ENCODE measurements at places on chromosomes 2 and 18. TPM values are rescaled to one million over a fixed set of nuclear protein-coding genes. Genes with fewer than 3 reads are reported as not detected.

- no peak overlapping the region for H3K27ac ChIP-seq
- no peaks in the 10 kb centered on the region for H3K36me3 ChIP-seq
- peak overlapping the region; percentile 80 for H3K4me3 ChIP-seq
- H3K4me1 ChIP-seq, result peaks cover 4% of the 10 kb centered on the region
- no peak for DNase-seq
These were observed 768 bp upstream of the CYBRD1 start for GRCh38 chr2:171521361-171522051.

- no peak overlapping the region for H3K4me3 ChIP-seq
- H3K4me1 ChIP-seq, result no peaks in the 10 kb centered on the region
- H3K27ac ChIP-seq, result no peak overlapping the region
- H3K36me3 ChIP-seq, result no peaks in the 10 kb centered on the region
- no peaks in the 10 kb centered on the region for H3K27me3 ChIP-seq
- no peak for DNase-seq
These were observed 228.7 kb downstream of the TXNL1 start for GRCh38 chr18:56409736-56410135.

DNA sequence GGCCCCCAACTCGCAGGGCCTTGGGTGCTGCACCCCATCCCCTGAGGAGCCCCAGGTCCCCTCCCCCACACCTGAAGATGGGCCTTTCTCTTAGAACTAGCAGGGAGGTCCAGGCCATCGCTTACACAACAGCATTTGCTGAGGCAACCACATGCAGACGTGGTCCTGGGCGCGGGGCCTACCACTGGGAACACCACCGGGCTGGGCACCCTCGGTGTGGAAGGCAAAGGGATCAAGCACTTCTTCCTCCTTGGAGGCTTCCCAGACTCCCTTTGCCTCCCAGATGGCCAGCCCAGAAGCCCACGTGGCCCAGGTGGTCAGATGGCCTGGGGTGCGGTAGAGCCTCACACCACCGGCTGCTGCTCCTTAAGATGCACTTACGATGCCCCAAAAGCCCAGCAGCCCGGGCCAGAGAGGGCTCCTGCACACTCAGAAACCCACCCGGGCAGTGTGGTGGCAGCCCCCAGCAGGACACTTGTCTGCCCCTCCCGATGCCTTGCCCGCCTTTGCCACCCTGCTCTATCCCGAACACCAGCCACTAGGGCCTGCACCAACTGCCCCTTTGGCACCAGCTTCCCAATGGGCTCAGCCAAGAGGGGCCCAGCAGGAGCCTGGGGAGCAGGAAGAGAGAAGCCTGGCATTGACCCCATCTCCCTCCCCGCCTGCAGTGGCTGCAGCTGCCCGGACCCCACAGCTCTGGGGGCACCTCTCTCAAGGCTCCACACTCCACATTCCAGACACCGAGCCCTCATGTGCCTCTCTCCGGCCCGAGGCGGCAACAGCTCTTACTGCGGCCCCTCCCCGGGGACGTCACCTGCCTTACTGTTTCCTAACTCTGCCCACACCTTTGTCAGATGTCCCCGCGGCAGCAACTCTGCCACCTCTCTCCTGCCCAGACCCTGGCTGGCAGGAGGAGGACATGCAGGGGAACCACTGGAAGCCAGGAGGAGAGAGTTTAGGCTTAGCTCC lies 13.9 kb upstream of the MLPH start:
- H3K36me3 ChIP-seq, result no peaks in the 10 kb centered on the region
- H3K4me3 ChIP-seq, result no peak overlapping the region
- H3K27ac ChIP-seq, result no peak overlapping the region
- no peak for DNase-seq
- peaks cover 10% of the 10 kb centered on the region for H3K4me1 ChIP-seq

- no peak overlapping the region for H3K4me3 ChIP-seq
- no peaks in the 10 kb centered on the region for H3K36me3 ChIP-seq
- peaks cover 4% of the 10 kb centered on the region for H3K4me1 ChIP-seq
- H3K27ac ChIP-seq, result no peak overlapping the region
- no peak for DNase-seq
- H3K27me3 ChIP-seq, result no peaks in the 10 kb centered on the region
These were observed 16.9 kb upstream of the CYBRD1 start for GRCh38 chr2:171505374-171505773.

DNA sequence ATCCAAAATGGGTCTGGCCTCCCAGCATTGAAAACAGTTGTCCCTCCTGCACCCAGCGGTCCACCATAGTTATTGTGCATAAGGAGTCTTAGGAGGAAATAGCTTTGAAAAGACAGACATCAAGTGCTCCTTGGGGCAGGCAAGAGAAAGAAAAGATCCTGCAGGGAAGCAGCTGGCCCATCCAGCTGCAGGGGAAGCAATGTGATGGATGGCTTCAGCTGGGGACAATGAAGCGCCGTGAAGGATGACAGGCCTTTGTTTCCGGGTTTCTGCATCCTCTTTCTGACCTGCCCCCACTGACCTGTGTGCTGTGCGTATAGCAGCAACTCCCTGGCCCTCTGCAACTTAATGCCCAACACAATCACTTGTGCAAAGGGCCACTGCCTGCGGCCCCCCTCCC lies 142.9 kb upstream of the NCKAP5 start:
- no peak for DNase-seq
- H3K4me1 ChIP-seq, result no peaks in the 10 kb centered on the region
- no peak overlapping the region for H3K27ac ChIP-seq
- peaks cover 3% of the 10 kb centered on the region for H3K27me3 ChIP-seq

The RBM44 gene
- 0.87 TPM for total RNA-seq

The MOGAT1 gene
- total RNA-seq, result not detected

The YPEL5 gene
- 28.0 TPM for total RNA-seq

The ANKRD30B gene
- total RNA-seq, result not detected

The CCDC148 gene
- not detected for total RNA-seq

The CEBPZ gene
- 78.6 TPM for total RNA-seq

The GKN1 gene
- not detected for total RNA-seq

The DES gene
- not detected for total RNA-seq

The PAX8 gene
- total RNA-seq, result 0.43 TPM

The G6PC2 gene
- not detected for total RNA-seq

All from activated CD8-positive, alpha-beta T cell treated with anti-CD3 and anti-CD28 coated beads for 36 hours (primary cell).